ENCODE measurements at places on chromosomes 13 and 19. TPM values are rescaled to one million over a fixed set of nuclear protein-coding genes. Genes with fewer than 3 reads are reported as not detected.

Gene TRIP10
- total RNA-seq, result 16.7 TPM

Gene NEK5
- not detected for total RNA-seq

Gene FGF9
- total RNA-seq, result 19.5 TPM

DNA sequence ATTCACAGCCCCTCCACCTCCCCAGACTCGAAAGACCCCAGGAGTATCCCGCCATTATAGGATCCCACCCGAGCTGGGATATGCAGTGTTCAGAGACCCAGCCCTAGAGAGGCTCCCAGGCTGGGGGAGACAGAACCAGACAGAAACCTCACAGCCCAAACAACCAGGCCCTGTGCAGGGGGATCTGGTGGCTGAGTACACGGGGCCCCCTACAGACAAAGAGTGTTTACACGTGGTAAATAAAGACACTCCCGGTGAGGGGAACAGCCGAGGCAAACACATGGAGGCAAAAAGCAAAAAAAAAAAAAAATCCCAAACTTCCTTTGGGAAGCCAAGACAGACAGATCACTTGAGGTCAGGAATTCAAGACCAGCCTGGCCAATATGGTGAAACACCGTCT is 25.1 kb downstream of the TINCR start:
- no peak for DNase-seq

DNA sequence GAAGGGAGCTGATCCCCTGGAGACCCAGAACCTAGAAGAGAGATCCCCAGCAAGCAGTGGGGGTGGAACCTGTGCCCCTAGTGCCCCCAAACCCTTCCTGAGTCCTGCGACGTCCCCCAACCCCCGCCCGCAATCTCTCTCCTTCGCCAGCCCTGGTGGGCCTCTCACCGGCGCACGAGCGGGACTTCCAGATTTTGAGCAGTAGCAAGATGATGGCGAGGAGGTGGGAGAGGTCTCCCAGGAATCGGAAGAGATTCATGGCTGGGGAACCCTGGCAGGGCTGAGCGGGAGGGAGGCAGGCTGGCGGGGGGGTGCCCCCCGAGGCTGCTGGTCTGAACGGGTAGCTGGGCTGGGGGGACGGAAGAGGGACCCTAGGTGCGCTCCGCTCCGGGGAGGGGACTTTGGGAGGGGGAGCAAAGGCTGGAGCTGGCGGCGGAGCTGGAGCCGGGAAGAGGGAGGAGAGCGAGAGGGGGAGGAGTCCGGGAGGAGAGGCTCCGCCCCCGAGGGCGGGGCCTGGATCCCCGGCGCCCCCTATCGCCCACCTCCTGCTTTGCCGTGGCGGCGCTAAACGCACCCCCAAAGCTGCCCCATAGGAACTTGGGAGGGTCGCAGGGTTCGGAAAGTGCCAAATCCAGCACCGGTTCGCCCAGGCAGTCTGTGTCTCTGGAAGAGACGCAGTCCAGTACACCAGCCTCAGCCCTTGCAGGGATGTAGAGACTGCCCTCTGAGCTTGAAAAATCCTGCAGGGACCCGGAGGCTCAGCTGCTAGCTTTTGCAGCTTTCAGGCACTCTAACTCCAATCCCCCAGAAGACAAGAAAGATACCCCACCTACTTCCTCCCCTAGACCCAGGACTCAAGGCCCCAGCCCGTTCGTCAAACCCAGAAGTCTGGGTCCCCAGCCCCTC is at the start of gene KDELR1:
KDELR1 (minus strand) TSS at position 452 of the 906 bp plus-strand sequence; CDS start at position 259, 193 bp downstream.
- peak; percentile 85 for DNase-seq

DNA sequence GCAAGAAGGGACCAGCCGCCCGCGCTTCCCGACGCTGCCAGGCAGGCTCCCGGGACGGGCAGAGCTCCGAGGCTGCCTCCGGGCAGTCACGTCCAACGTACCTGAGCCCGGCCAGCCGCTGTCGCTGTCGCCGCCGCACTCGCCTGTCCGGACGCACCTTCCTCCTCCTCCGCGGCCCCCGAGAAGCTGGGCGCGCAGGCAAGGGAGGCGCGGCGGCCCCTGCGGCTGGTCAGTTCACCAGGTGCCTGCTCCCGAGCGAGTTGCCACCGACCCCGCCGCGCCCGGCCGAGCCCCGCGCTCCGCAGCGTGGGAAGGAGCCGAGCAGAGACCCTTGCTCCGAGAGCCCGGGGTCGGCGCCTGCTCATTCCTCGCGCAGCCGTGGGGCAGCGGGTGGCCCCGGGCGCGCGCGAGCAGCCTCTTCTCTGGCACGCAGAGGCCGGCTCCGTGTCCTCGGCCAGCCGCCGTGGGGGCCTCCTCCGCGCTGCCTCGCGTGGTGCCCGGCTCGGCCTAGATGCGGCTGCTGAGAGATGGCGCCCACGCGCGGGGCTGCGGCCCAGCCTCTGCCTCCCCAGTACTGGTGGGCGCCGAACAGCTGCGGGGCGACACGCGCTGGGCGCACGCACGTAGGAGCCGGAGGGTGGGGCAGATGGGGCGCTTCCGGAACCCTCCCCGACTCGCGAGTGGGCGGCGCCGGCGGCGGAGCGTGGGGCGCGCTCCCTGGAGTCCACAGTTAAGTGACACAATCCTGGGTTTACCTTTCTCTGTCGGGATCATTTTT is 419.4 kb downstream of the UQCRFS1 start:
- DNase-seq, result peak; percentile 31

DNA sequence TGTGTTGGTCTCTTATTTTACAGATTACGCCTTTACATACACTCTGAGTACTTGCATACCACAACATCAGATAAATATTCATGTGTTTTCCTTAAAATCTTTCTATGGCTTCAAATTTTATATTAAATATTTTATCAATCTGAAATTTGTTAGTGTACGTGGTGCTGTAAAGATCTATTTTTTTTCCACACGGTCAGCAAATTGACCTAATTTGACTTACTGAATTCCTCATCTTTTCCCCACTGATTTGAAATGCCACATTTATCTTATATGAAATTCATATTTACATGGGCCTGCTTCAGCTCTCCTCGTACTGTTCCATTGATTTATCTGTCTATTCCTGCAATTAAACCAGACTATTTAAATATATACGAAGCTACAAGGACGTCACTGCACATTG is 433.8 kb upstream of the ZNF507 start:
- no peak for DNase-seq

DNA sequence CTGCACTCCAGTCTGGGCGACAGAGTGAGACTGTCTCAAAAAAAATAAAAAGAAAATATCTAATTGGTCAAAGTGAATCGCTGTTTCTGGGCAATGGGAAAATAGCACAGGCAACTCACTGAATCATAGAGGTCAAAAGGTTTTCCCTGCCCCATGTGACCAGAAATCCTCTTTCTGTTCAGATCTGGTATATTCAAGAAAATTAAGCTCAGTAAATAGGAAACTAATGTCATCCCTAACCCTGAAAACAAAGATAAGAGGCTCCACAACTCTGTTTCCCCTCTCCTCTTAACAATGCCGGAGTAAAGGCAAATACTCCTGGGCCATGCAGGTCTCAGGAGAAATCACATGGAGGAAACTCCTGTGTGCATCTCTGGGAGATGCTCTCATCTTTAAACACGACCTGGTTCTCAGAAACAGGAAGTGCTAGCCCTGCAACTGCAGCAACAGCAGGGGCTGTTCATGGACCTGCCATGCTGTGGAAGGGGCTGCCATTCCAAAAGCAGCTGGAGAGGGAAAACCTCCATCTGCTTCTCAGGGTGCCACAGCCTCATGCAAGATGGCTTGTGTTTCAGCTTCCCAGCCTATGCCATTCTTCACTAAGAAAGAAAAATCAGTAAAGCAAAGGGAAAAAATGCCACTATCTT is 47.5 kb upstream of the SLC7A9 start:
- no peak for DNase-seq
